ENCODE measurements at places on chromosomes 6 and 20.

DNA sequence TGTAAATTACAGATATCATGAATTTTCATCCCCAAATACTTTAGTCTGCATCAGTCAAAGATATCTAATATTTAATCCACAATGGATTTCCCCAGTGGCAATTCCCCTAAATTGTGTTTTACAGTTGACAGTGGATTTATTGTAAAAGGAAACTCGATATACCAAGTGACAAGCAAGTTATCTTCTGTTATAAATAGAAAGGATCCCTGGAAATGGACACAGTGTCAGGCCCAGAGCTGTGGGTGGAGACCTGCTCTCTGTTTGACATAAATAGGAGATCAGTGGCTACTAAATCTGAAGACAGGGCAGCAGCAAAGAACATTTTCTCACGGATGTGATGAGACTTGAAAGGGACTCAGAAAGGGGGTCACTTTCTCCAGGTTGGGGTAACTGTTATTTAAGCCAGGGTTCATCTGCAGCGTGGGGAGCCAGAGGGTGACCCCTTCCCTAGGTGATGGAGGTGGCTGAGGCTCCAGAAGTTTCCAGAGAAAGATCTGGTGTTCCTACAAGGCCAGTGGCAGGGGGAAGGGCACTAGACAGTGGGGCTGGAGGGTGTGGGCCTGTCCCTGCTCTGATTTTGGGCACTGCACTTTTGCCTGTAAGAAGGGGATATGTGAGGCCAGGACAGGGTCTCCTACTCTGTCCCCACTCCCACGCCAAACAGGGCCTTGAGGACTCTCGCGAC, 12.3 kb upstream of the FAM110A start:
- no peak for DNase-seq

- DNase-seq, result no peak
Observed at GRCh38 chr20:1876975-1877608, 18.1 kb upstream of the SIRPA start.

- no peak for DNase-seq
Observed at GRCh38 chr20:32943490-32944052, 60.7 kb downstream of the SUN5 start.

- no peak for DNase-seq
Observed at GRCh38 chr6:51214442-51214841, 395.8 kb downstream of the TFAP2B start.

GRCh38 chr6:73282871-73283270, 19.9 kb upstream of the KHDC1 start:
- no peak for DNase-seq

DNA sequence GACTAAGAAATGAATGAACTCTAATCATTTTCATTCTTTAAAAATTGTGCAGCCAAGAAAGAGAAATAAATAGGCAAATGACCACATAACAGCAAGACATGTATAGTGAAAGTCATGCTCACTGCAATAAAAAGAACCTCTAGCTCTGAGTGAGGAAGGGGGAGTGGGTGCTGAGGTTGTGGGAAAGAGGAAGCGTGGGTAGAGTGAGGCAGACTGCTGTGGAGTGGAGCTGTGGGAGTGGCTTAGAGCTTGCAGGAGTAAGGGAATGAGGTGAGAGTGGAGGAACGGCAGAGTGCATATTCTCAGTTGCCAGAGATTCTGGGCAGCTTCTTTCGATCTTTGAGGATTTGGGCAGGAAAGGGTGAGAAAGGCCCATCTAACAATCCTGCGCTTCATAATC, 10.4 kb downstream of the DEFB129 start:
- no peak for DNase-seq

DNA sequence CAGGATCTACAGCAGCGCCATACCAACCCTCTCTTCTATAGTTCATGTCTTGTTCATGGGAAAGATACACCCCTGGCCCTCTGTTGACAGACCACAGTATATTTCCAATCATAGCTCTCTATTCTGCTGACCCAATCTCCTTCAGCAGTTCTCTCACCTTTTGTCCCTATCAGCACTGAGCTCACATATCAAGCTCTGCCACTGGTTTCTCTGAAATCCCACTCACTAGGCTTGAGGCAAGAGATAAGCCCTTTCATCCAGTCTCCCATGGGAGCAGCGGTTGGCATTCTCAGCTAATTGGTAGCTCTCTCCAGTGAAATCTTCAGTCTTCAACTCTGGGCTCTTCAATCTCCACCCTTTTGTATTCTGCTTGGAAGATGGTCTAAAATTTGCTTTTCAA, 313.4 kb downstream of the GJA1 start:
- no peak for DNase-seq

DNA sequence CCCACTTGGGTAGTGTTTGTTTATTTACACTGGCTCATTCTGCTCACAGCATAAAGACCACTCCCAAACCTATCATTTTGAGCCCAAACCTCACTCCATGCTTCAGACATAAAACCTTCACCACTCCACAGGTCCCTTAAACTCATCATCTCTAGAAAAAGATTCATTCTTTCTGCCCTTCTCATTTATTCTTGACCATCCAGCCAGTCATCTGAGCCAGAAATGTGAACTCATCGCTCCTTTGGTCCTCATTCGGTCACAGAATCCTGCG, 12.4 kb downstream of the TPMT start:
- DNase-seq, result no peak

- DNase-seq, result no peak
Observed at GRCh38 chr6:130908958-130909357, 81.8 kb downstream of the SMLR1 start.

DNA sequence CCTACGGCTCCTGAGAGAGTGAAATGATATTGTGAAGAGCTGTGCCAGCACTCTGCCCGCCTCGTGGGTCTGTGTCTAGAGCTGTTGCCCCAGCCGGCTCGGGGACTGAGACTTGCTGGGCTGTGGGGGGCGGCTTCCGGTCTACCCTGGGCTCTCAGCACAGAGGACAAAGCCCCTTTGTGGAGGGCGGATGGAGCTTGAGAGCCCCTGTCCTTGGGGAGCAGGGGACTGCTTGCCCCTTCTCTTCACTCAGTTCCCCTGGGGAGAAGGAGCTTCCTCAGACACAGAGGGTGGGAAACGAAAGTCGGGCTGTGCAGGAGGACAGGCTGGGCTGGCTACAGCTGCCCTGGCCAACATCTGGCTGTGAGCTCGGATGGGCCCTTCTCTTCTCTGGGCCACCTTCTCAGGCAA, 11.0 kb downstream of the SRC start:
- no peak for DNase-seq

DNA sequence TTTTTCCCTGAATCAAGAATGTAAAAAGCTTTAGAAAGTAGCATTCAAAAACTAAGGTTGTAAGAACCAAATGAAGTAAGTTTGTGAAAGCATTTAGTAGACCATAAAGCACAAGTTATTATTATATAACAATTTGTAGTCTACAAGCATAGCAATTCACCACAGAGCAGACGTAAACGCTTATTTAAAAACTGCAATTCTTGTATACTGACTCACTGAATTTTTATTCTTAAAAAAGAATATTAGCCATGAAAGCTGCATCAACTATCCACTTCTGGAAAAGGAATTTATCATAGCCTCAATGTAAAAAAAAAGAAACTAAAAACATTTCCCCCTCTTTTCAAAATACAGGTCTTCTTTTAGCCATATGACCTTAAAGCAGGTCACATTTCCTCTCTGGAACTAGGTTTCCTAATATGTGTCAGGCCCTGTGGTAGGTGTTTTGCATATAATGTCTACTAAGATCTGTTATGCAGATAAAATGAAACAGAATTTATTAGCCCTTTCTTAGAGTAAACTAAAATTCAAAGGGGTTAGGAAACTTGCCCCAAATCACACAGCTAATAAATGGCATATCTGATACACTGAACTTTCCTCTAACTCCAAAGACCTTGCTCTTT, 2.1 kb downstream of the MAP3K7 start:
- no peak for DNase-seq

GRCh38 chr6:125356884-125357283, 55.1 kb upstream of the HDDC2 start:
- DNase-seq, result no peak

- DNase-seq, result no peak
Observed at GRCh38 chr6:139625998-139626975, 251.8 kb upstream of the CITED2 start.

- DNase-seq, result no peak
Observed at GRCh38 chr6:13422681-13423221, 64.6 kb downstream of the GFOD1 start.

DNA sequence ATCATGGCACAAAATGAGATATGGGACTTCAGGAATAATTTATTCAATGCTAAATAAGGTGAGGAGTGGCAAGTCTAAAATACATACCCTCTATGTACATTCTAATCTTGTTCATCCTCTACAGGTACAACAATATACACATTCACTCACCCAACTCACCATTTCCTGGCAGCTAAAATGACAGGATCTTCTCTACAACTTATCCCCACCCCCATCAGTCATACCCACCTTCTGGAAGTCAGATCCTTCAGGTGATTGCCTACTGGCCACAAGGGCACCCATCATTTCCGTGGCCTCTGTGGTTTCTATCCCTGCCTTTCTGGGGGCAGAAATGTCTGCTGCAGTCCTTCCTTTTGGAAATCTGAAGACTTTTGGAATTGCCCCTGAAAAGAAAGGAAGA, 22.8 kb upstream of the CRIP3 start:
- DNase-seq, result no peak

- no peak for DNase-seq
Observed at GRCh38 chr6:21738180-21739094, 144.9 kb downstream of the SOX4 start.

- DNase-seq, result no peak
Observed at GRCh38 chr20:61852268-61853072, 213.2 kb downstream of the TAF4 start.

GRCh38 chr20:29306390-29307072, 1950.9 kb upstream of the DEFB115 start:
- no peak for DNase-seq

DNA sequence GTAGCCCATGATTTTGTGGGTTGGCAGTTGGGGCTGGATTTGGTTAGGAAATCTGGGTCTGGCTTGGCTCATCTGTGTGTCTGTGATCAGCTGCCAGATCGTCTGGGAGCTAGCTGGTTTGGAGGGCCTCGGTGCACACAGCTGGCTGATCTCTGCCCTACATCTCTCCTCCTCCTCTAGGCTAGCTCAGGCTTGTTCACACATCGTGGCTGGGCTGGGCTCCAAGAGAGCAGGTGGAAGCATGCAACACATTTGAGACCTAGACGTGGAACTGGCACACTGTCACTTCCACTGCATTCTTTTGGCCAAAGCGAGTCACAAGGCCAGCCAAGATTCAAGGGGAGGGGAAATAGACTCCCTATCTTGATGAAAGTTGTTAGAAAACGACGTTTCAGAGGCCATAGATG, 15.9 kb downstream of the NDUFAF5 start:
- DNase-seq, result no peak

DNA sequence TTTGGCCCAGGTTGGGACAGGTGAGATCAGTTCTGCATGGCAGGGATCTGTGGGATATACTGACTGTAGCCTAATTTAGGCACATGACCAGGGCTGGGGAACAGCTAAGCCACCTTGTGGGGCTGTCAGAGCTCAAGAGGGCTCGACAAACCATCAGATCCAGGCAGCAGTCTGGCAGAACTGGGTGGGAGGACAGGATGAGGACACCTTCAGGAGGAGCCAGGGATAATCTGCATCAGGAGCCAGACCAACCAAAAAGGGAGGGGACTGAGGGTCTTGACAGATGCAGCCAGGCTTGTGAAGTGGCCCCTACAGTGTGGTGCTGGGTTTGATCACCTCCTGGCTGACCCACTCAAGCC, 123.4 kb downstream of the MAFB start:
- no peak for DNase-seq
